Activated B cell treated with CpG ODN at 0.5 μM for 24 hours (primary cell): ENCODE measurements at places on chromosomes 5 and 9.

- no peak for DNase-seq
Observed at GRCh38 chr5:12204761-12205160, 300.5 kb upstream of the CTNND2 start.

GRCh38 chr5:96094904-96095303 lies 133.3 kb upstream of the ELL2 start:
- no peak for DNase-seq

GRCh38 chr5:171667341-171668096 lies 118.1 kb upstream of the SMIM23 start:
- DNase-seq: no peak

DNA sequence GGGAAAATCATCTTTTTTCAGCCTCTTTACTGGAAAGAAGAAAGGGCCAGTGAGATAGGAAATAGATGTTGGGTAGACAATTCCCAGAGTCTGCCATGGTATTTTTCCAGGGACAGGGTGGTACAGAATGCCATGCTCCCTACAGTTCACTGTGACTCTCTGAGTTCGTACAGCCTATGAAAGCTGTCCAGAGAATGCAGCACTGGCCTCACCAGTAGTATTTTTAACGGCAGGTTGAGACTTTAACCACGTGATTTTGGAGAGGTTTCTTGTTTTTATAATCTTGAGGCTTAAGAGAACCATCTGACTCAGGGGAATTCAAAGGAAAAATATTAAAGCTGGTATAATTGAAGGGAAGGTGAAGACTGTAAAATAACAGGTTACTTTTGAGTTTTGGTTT lies 10.1 kb upstream of the ZNF474 start:
- DNase-seq: no peak

DNA sequence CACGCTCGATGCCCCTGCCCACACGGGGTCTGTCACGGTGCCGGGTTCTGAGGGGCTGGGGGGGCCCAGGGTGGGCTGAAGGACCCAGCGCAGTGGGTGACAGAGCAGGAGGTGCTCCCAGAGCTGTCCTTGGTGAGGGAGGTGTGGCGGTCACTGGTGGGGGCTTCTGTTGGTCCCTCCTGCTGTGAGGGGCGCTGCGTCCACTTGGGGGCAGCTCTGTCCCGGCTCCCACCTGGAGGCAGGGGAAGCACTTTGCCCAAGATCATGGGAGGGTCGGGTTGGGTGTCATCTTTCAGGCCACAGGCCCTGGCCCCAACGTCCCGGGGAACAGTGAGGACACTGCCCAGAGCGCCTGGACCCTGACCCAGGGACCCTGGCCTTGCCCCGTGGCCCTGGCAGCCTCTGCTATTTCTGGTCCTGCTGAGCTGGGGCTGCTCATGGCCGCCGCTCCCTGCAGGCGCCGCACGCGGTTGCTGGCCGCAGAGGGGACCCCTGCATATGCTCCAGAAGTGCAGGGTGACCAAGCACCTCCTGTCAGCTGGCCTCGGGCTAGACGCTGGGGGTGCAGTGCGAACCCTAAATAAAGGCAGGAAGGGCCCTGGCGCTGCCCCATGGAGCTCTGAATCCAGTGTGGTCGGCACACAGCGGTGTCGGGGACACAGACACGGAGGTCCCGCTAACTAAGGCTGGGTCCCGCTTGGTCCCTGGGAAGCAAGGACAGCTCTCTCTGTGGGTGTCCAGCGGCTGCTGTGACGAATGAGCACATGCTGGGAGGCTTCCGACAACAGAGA lies 11.6 kb upstream of the RNU6ATAC start:
- DNase-seq: no peak

- DNase-seq: no peak
Observed at GRCh38 chr5:149007174-149007573, 55.7 kb downstream of the SH3TC2 start.

GRCh38 chr9:113343732-113344231 lies 3.7 kb upstream of the WDR31 start:
- no peak for DNase-seq
